HS-5 (cell line): ENCODE measurements at places on chromosomes 2 and 18.

GRCh38 chr2:176075481-176075880, 8.3 kb downstream of the EVX2 start:
- no peak for DNase-seq

GRCh38 chr2:109450574-109451273, 163.0 kb downstream of the SEPTIN10 start:
- no peak for DNase-seq

GRCh38 chr2:36812196-36812595, 115.7 kb downstream of the VIT start:
- DNase-seq = no peak

GRCh38 chr2:240303896-240304745, 131.3 kb upstream of the GPC1 start:
- DNase-seq = no peak

DNA sequence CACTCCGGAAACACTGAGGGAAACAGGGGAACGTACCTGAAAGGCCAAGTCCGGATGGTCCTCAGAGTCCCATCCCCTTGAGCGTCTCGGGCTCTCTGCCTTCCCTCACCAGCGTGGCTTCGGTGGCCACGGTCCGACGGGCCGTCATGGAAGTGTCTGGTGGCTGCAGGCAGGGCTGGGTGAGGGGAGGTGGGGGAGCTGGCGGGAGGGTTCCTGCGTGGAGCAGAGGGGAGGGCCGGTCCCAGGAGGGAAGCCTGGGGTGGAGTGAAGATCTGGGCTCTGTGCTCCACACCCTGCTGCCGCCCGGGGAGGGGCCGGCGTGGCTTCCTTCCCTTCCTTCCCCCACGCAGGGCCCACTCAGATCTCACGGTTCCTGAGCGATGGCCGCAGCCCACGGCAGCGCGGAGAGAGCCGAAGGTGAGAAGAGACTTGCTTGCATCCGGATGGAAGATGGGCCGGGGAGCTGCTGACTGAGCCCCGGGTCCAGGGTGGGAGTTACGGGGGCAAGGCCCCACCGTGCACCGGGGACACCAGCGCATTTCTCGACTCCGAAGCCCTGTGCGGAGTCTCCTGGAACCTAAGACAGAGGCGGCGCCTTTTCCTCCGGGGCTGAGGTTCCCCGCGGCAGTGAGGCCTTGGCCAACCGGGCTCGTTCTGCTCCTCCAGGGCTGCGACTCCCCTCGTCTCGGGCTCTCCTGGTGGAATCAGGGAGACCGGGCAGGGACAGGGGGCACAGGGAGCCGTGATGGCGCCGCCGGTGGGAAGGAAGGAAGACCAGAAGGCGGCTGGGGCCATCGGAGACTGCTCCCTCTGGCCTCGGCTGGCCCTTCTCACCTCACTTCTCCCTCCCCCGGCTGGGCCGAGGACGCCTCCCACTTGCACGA, 49.1 kb downstream of the KCNF1 start:
- DNase-seq = no peak

DNA sequence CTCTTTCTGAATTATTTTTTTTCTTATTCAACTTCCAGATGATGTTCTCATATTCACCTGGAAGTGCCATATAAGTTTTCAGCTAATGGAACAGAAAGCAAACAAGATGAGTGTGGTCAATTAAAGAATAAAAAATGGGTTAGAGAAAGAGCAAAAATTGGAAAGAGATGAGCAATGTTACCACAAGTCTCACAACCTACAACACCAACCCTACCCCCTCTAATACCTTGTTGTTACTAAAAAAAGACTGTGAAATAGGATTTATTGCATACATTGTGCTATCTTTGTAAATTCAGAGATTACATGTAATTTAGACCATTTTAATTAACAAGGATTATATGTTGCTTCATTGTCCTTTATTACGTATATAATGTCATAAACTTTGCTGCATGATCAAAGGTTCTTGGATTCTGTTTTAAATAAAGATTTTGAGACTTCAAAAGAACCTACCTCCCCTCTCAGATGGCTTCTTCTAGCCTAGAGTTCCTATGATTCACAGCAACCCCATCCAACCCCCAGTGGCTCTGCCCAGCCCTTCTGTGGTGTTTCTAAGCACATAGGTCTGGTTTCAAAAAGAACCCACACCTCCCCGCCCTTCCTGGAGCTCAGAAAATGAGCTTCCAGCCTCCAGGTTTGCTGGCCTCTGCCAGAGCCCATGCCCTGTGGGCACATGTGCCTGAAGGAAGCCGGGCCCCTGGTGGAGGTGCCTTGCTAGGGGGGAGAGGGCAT, 24.7 kb downstream of the LGALSL start:
- no peak for DNase-seq

DNA sequence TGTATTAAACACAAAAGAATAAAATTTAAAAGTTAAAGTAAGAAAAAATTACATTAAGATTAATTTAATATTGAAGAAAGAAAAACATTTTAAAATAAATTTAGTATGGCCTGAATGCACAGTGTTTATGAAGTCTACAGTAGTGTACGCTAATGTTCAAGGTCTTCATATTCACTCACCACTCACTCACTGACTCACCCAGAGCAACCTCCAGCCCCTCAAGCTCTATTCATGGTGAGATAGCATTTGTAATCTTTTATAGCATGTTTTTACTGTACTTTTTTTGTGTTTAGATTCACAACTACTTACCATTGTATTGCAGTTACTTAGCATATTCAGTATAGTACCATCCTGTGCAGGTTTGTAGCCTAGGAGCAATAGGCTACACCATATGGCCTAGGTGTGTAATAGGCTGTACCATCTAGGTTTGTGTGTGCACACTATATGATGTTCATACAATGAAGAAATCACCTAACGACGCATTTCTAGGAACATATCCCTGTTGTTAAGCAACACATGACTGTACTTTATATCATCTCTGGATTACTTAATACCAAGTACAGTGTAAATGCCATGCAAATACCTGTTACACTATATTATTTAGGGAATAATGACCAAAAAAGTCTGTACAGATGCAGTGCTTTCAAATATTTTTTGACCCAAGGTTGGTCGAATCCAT, 144.0 kb upstream of the IL1R2 start:
- no peak for DNase-seq

- DNase-seq = no peak
Observed at GRCh38 chr2:220029013-220029412, 401.6 kb downstream of the SLC4A3 start.

DNA sequence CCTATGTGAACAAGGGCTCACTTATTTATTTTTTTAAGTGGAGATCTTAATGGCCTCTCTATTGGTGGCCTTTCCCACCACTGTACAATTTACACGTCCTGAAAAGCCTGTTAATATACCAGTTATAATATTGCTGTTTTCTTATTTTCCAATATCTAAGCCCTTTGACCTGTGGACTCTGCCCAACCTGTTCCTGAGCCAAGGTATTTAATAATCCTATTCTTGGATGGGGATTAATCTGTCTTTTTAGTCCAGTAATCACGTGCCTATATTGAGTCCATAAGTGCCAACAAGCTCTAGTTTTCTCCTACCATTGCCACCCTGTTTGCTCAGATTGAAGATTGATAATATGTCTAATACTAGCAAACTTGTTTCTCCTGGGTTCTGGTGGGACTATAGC, 42.7 kb downstream of the MBD5 start:
- DNase-seq = no peak

- no peak for DNase-seq
Observed at GRCh38 chr2:12434630-12435098, 282.1 kb upstream of the TRIB2 start.

GRCh38 chr2:124112966-124113365, 87.9 kb downstream of the CNTNAP5 start:
- DNase-seq = peak; percentile 82

DNA sequence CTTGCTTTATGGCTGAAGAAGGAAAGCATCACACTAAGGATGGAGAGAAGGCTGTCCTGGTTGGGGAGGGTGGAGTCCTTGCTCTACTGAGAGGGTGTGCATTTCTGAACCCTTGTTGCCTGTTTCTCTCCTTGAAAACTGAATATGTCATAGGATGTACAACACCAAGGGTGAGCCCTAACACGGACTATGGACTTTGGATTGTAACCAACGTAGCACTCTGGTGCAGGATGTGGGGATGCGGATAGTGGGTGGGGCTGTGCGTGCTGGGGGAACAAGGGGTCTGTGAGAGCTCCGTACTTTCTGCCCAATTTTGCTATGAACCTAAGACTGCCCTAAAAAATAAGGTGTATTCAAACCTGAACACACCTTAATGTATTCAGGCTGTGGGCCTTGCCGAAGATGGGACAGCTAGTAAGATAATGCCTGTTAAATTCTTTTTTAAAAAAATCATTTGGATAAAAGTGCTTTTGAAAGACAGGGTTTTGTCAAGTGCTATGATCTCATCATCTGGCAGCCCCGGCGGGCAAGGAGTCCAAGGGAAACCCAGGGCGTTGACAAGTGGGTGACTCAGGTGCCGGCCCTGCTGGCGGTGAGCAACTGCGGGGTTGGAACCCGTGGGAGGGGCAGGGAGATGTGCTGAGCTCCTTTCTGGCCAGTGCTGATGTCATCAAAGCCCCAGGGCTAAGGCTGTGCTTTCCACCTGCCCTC, 54.0 kb downstream of the GATA6 start:
- DNase-seq = peak; percentile 82

GRCh38 chr18:56083097-56083521, 495.1 kb upstream of the TCF4 start:
- DNase-seq = no peak

DNA sequence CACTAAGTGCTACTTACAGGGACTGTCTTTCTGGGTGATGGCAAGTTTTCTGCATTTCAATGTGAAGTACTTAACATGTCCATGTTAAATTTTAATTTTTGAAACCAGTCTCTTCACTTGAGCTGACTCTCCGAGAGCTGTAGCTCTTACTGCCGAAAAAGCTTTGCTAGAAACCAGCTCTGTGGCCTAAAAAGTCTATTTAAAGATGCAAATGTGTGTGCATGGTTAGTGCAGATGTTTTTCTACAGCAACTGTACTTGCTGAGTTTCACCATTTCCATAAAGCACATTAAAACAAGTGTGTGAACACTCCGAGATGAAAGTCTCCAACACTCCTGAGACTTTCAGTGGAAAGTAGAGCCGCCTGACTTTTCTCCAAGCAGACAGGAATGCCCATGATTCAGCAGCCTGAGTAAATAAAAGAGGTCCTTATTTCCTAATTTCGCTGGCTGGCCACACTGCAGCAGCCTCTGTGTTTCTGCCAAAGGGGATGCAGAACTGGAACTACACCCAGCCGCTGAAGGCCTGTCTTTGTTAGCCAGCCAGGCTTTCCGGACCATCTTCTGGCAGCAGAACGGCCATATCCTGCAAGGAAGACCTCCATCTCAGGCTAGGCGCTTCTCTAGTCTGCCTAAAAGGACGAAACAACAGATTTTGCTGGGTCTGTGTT, 121.2 kb downstream of the ZNF521 start:
- DNase-seq = no peak

- no peak for DNase-seq
Observed at GRCh38 chr2:145114726-145115125, 594.8 kb upstream of the ZEB2 start.

DNA sequence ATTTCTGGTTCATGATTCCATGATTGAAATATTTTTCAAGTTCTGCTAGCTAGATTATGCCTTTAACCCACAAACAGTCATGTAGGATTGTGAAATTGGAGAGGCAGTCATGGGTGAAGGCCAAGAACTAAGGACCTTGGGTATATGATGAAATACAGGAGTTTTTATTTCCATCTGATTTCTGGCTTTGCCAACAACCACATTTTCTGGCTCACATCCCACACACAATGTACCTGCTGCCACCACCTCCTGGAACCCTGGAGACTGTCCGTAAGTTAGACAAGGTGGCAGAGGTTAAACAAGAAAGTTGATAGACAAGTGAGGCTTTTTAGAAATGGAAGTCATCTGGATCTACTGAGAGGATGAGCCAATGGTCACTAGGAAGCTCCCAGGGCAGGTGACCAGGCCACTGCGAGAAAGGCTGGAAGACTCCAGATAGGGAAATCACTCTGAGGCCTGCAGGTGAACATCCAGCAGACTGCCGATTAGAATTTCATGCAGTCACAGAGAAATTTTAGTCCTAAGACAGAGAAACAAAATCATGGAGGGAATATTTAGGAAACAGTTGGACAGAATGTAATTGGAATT, 402.0 kb downstream of the ALK start:
- peak; percentile 33 for DNase-seq

GRCh38 chr18:57197261-57197660, 50.4 kb downstream of the BOD1L2 start:
- DNase-seq = no peak

DNA sequence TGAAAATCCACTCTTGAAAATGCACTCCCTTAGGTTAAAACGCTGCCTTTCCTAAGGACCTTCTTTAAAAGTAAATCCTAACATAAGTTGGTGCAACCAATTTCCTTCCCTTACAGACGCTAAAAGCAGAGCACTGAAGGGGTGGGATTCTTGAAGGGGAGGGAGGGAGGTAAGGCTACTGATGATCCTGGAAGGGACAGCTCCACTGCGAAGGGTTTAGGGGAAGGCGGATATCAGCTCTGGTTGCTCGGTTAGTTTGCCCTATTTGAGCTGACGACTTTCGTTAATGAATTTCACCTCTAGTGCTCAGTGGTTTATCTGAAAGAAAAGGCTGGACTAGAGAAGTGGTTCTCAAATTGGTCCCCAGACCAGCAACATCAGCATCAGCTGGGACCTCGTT, 49.7 kb upstream of the SIGLEC15 start:
- no peak for DNase-seq

DNA sequence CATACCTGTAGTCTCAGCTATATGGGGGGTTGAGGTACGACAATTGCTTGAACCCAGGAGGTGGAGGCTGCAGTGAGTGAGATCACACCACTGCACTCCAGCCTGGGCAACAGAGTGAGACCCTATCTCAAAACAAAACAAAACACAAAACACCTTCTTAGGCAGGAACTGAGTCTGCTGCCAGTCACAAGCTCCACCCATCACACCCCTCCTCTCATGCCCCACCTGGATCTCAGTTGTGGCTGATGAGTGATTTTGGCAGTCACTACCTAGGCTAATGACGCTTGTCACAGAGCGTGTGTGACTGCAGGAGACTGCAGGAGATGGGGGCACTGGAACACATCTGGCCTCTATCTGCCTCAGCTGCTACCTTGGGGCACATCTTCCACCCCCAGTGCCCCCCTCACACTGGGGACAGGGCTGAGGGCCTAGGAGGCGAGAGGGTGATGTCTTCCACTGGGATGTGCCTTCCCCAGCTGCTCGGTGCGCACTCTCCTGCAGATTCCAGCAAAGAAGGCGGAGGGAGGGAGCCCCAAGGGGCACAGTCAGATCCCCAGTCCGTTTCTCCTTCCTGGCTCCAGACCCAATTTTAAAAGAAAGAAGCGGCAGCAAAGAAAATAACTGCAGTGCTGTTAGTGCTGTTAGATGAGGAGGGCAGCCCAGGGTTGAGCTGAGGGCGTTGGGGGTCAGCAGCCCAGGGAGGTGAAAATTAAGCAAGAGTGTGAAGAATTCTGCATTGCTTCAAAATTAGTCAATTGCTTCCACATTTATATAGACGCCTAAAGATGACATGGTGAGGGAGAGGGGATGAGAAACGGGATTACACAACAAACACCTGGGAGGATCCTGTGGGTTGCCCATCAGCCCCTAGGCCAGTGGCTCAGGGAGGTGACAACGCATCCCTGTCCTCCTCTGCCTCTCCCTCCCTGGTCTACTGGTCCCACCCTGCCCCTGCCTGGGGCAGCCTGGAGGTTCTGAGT, 143.6 kb upstream of the HAAO start:
- DNase-seq = no peak

- no peak for DNase-seq
Observed at GRCh38 chr18:53819671-53820070, 404.8 kb downstream of the MBD2 start.

GRCh38 chr2:24652265-24653182, 140.7 kb downstream of the PTRHD1 start:
- no peak for DNase-seq

GRCh38 chr2:58032016-58032763, 14.4 kb upstream of the VRK2 start:
- no peak for DNase-seq
